ENCODE measurements at places on chromosomes 7 and 10. TPM values are rescaled to one million over a fixed set of nuclear protein-coding genes. Genes with fewer than 3 reads are reported as not detected.
A peak's percentile ranks its signal among the peaks of the same experiment; 100 is the strongest.

Gene CALY
- not detected for total RNA-seq

Gene CYP26C1
- 0.09 TPM for total RNA-seq

Gene GATA3
- total RNA-seq, result not detected

Gene MYOF
- 381 TPM for total RNA-seq

- no peak for DNase-seq
Measured at GRCh38 chr7:8325067-8325466, 63.1 kb upstream of the ICA1 start.

DNA sequence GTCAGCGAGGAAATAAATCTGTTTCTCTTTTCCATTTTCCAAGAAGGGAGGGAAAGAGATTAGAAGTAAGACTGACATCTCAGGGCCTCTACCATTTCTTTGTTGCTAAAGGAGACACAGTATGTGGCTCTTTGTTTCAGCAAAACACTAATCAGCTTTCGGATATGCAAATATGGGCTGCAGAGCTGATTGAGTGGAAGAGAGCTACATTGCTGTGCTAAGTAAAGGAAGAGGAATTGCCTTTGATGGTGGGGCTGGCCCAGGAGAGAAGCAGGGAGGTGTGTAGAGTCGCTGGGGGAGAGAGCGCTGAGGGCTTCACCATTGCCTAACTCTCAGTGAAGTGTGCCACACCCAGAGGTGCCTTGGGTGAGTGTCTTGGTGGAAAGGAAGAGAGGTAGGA lies 284.8 kb downstream of the SDK1 start:
- no peak for DNase-seq

DNA sequence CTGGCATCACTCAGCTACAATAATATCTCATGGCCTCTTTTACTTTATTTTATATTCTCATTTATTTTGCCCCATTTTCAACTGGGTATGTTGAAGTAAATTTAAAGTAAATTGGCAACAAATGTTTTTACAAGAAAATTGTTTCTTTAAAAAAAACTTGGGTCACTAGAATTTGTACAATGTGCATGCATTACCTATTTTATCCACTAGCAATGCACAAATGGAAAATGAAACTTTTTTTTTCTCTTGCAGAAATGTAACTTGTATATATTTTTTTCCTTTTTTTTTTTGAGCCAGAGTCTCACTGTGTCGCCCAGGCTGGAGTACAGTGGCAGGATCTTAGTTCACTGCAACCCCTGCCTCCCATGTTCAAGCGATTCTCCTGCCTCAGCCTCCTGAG lies 10.3 kb upstream of the H2AZ2 start:
- DNase-seq, result no peak

- peak; percentile 67 for DNase-seq
Measured at GRCh38 chr10:3848775-3849635, 64.0 kb upstream of the KLF6 start.

Measured in fibroblast of the aortic adventitia (primary cell).